ENCODE measurements at places on chromosomes 3 and 15.

DNA sequence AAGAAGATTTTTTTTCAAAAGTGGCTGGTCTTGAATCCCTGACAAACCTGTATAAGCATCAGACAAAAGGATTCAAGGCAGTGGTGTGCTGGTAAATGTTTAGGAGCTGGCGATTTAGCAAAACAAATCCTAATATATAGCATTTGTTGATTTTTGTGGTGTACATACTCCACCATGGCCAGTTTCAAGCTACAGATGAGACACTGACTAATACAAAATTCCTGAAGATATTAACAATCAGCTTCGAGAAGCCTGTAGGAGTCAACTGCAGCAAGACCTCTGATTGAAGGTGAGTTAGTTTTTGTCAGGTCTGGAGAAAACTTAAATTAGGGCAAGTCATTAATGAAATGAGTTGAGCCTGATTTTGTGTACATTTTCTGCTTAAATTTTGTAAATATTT, 6.7 kb downstream of the STRIT1 start:
- no peak for DNase-seq

DNA sequence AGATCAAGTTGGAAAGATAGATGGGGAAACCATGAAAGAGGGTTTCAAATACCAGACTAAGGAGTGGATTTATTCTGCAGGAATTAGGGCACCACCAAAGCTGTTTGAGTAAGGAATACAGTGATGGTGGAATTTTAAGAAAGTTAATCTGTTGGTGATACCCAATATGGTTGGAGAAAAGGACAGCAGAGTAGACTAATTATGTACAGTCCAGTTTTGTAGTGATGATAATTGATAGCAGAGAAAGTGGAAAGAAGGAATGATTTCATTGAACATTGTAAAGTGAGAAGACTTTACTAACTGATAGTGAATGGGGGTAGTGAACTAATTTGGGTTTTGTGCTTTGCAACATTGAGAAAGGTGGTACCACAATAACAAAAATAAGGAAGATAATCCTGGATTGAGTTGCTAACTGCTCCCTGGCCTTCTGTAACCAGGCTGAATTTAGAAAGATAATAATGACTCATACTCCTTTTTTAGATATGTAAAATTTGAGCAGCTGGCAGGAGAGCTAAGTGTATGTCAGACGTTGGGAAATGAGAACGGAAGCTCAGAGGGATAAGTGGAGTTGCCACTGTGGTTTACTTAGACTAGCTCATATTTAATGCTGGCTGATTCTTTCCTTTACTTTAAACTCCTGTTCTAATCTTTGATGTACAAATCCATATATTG, 16.9 kb downstream of the TCAIM start:
- DNase-seq = no peak

GRCh38 chr15:85564686-85565085, 184.3 kb downstream of the AKAP13 start:
- no peak for DNase-seq

- no peak for DNase-seq
Observed at GRCh38 chr15:27500206-27500605, 529.2 kb downstream of the GABRG3 start.

DNA sequence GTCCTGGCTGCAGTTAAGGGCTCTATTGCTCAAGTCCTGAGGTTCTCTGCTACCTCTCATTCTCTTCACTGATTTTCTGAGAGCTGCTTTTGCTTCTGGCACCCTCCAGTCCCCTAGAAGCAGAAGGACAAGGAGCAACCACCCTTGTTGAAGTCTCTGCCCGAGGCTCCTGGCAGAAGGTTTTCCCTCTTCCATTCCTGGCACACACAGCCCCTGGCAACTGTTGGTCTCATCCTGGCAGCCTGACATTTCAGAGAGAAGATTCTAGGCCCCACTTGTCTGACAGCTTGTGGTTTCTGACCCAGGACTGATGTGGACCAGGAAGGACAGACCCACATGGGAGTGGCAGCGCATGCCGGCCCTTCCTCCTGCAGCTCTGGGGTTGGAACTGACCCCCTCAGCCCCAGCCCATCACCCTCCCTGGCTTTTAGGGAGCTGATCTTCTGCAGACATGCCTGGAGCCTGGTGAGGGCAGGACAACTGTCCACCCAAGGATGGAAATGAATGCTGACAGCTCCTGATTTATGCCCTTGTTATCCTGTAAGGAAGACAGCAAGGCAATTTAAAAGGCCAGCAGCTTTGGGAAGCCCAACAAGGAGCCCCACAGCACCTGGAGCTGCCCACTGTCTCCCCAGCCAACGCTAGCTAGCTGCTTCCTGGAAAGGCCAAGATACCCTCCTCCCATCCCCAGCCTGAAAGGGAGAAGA, 13.0 kb upstream of the NTRK3 start:
- DNase-seq = no peak

- DNase-seq = no peak
Observed at GRCh38 chr15:89777073-89777751, 1.1 kb downstream of the MESP2 start.

- no peak for DNase-seq
Observed at GRCh38 chr15:63834500-63835210, 907 bp upstream of the HERC1 start.

DNA sequence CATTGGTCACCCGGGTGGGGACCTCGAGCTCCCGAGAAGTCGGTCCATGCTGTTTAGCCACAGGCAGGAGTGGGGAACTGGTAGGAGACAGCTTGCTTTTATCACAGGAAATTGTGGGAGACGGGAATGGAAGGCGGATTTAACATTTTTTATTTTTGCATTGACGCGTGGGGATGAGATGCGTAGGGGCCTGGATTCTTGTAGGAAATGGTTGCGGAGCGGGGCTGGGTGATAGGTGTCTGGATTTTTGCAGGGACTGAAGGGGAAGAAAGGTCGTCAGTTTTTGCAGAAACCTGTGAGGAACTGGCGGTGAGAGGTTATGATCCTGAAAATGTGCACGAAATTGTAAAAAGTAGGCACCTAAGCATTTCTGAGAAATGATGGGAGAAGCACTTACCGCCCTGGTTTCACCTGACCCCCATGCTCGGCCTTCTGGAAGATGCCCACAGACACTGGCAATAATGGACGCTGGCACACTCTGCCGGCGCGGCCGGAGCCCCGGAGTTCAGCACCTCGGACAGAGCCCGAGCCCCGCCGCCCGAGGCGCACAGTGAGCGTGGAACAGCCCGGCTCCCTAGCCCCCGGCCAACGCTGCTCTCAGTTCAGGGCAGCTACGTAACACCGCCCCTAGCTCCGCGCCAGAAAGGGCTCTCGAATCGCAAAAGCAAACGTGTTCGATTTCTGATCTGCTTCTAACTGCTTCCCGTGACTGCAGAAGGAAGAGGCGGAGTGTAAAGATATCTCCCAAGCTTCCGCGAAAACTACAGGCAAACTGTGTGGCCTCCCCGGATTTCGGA, 928 bp downstream of the ANKRD34C start:
- peak; percentile 77 for DNase-seq

GRCh38 chr3:134505485-134505884, 19.6 kb downstream of the CEP63 start:
- DNase-seq = no peak

- peak; percentile 65 for DNase-seq
Observed at GRCh38 chr3:79086514-79086913, 681.3 kb downstream of the ROBO1 start.

Measured in type B pancreatic cell (in vitro differentiated cells).